ENCODE measurements at places on chromosomes 6 and 20.

- no peak for DNase-seq
Measured at GRCh38 chr6:37724530-37725220, 27.0 kb upstream of the MDGA1 start.

GRCh38 chr20:64176551-64176950, 12.3 kb downstream of the MYT1 start:
- DNase-seq = no peak

- peak; percentile 79 for DNase-seq
Measured at GRCh38 chr6:57013521-57013926, 33.0 kb upstream of the KIAA1586 start.

- peak; percentile 92 for DNase-seq
Measured at GRCh38 chr6:36853325-36853724, 14.1 kb upstream of the CPNE5 start.

- DNase-seq = peak; percentile 45
Measured at GRCh38 chr6:106553440-106553839, 75.9 kb downstream of the RTN4IP1 start.

- no peak for DNase-seq
Measured at GRCh38 chr20:22533823-22534751, 50.3 kb downstream of the FOXA2 start.

- peak; percentile 5 for DNase-seq
Measured at GRCh38 chr6:117711369-117711768, 36.1 kb downstream of the NUS1 start.

GRCh38 chr6:66328200-66328599, 621.2 kb upstream of the EYS start:
- no peak for DNase-seq

- no peak for DNase-seq
Measured at GRCh38 chr6:123288649-123289048, 292.6 kb downstream of the CLVS2 start.

- peak; percentile 12 for DNase-seq
Measured at GRCh38 chr20:59428441-59429205, 128.2 kb downstream of the EDN3 start.

DNA sequence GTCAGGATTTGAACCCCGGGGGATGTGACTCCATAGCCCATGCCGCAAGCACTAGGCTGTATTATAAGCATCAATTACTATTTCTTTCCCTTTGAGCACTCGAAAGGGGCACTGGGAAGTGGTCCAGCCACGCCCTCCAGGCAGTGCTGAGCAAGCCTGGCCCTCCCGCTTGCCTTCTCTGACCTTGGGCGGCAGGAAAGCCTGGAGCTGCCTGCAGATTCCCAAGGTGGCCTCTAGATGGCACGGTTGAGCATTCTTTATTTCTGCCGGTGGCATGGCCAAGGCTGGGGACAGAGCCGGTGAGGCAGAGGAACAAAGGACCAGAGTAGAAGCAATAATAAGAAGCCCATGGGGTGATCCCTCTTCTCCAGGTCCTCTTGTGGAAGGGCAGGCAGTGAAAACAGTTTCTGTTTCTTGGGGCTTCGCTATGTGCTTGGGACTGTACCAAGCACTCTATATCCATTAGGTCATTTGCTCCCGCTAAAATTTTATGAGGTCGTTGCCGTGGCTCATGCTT, 32.0 kb downstream of the ARHGAP40 start:
- DNase-seq = peak; percentile 30

Data from bronchial epithelial cell (primary cell).